ENCODE measurements at places on chromosomes 3 and 15.

- no peak for DNase-seq
Observed at GRCh38 chr3:136939489-136939888, 18.3 kb upstream of the IL20RB start.

DNA sequence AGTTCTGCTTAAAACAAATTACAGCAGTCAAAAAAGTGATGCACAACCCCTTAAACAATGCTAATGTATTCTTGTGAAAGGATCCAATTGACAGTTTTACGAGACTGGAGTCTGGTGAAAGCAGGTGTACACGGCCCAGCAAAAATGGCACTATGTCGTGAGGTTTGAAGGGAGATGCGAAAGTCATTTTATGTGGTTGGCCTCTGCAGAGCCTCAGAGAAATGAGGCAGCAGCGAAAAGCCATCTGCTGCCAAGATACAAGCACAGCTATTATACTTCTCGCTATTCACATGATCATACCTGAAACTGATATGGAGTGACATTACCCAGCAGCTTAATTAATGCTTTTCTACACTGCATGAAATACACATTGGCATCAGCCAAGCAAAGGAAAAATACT is 36.4 kb downstream of the MECOM start:
- DNase-seq = no peak

GRCh38 chr15:38377636-38378035 is 76.3 kb upstream of the FAM98B start:
- no peak for DNase-seq

DNA sequence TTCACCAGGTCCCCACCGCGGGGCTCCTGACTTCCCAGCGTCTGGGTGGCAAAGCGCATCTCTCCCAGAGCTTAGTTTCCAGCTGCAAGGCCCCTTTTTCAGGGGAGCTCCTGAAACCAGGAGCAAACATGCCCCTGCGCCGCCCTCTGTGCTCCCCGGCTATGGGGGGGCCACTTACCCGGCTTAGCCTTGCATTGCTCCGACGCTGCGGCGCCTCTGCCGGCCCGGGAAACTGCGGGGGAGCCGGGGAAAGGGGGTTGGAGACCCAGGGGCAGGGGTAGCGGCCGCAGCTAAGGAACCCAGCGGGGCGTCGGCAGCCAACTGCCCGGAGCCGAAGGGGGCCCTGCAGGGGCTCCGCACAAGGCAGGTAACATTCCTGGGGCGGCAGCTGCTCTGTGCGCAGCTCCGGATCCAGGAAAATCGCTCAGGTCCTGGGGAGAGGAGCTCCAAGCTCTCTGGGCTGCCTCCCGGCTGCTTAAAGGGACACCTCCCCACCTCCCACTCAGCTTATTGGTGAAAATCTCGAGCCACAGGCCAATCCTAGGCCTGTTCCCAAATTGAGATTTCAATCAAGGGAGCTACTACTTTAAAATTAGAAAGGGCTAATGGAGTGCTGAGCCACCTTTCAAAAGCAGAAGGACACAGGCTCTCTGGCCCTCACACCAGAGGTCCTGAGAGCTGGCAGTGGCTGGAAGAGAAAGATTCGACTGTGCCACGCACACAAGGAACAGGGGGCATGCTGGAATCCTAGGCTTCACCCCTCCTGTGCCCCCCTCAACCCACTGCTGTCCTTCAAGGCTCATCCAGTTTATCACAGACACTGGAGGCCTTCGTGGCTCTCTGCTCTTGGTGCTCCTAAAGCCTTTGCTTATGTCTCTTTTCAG is 42.7 kb upstream of the PRICKLE2 start:
- no peak for DNase-seq

GRCh38 chr3:48957006-48957705 is 32.9 kb upstream of the P4HTM start:
- no peak for DNase-seq

- no peak for DNase-seq
Observed at GRCh38 chr15:63076714-63077046, 34.1 kb downstream of the TPM1 start.

- no peak for DNase-seq
Observed at GRCh38 chr15:89101302-89102193, 13.3 kb downstream of the ABHD2 start.

GRCh38 chr15:25175789-25176615 is 221.2 kb downstream of the SNRPN start:
- no peak for DNase-seq

- no peak for DNase-seq
Observed at GRCh38 chr3:141853081-141853601, 23.3 kb upstream of the ATP1B3 start.

DNA sequence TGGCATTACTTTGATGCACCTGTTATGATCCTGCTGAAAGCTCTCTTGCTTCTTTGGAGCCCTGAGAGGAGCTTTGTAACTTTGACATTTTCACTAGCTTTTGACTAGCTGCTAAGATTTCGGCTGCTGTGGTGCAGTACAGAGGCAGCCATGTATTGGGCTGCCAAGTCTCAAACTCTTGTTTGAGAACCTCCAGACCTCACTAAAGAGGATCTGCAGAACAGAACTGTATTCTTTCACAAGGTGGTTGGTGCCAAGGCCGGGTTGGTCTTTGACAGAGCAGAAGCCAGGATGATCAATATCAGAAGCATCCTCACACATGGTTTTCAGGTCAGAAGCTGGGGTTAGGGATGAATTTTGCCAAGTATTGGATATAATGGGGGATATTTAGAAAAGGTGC is 34.6 kb upstream of the GOLGA8B start:
- DNase-seq = no peak

- DNase-seq = no peak
Observed at GRCh38 chr3:160883373-160883772, 127.3 kb downstream of the PPM1L start.

- no peak for DNase-seq
Observed at GRCh38 chr3:58358092-58358491, 25.4 kb downstream of the PXK start.

All from stimulated activated CD8-positive, alpha-beta memory T cell treated with anti-CD3 and anti-CD28 coated beads, Interleukin-15, amount 100 ng/mL, for 24 hours (primary cell).